ENCODE measurements at places on chromosomes 12 and 14. TPM values are rescaled to one million over a fixed set of nuclear protein-coding genes. Genes with fewer than 3 reads are reported as not detected.

Gene GALNT16
- 1.3 TPM for polyA plus RNA-seq

Gene C12orf54
- polyA plus RNA-seq, result 0.21 TPM

DNA sequence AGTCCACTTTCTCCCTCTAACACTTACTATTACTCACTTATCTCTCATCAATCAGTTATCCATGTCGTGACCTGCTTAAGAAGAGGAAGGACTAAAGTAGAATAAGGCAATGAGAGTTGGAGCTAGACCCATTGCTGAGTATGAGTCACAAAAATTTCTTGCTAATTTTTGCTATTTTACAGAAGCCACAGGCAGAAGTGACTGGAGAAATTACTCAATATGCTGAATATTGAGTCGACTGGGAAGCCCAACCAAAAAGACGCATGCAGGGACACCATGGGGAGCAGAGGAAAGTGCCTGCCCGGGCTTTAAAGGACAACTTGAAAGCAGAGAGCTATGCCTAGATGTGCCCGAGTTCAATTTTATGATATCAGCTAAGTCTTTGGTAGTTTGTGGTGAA is 115.4 kb upstream of the FOXG1 start:
- DNase-seq, result no peak

GRCh38 chr14:72704502-72704901 is 189.4 kb downstream of the DPF3 start:
- no peak for DNase-seq

DNA sequence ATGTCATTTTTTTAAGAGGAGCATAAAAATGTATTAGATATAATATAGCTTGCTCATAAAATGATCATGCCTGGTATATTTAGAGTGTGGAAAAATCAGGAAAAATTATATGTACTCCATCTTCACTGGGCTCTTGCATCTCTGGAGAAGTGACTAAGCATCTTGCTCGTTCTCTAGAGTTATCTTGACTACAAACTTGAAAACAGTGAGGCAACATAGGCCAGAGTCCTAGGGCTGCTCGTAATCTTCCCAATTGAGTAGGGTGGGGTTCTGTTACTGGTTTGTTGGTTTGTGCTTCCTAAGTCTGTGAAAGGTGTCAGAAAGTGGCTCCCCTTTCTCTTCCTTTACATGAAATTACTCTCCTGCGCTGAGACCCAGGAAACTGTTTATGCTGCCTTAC is 46.2 kb downstream of the AACS start:
- DNase-seq, result no peak

Gene BDKRB1
- polyA plus RNA-seq, result 0.61 TPM

Gene ERBB3
- polyA plus RNA-seq, result 52.3 TPM

Gene RPL10L
- polyA plus RNA-seq, result not detected

- no peak for DNase-seq
Measured at GRCh38 chr12:16020031-16020430, 108.9 kb downstream of the DERA start.

DNA sequence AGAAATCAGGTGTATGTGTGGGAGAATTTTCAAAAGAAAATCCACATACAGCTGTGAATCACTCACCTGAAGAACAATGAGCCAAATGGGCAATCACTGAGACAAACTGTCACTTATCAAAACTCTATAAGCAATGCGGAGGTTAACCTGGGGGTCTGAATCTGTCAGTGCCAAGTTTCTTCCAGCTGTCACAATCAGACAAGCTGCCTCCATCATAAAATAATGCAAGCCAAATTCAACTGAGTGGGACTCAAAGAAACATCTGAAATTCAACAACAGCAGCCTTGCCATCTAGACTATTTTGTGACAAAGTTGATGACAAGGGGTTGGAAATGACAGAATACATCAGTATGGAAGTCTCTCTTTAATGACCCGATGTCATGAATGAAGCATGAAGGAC is 60.3 kb downstream of the GARIN6 start:
- no peak for DNase-seq

DNA sequence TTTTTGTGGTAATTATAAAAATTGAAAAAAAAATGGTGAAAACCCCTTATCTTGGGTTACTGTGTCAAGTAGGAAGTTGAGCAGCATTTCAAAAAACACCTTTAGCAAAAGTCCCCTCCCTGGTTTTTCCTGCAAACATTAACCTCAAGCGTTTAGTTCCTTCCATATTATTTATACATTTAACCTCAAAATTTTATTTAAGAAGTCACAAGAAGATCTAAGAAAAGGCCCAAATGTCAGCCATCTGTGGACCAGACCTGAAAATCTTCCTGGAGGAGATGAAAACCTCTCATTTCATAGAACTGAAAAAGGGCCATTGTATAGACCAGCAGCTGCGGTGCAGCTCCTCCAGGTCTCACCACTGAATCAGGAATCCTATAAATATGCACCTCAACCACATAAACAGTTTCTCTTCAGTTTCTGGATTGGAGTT is 40.4 kb upstream of the BTG1 start:
- peak; percentile 25 for DNase-seq

DNA sequence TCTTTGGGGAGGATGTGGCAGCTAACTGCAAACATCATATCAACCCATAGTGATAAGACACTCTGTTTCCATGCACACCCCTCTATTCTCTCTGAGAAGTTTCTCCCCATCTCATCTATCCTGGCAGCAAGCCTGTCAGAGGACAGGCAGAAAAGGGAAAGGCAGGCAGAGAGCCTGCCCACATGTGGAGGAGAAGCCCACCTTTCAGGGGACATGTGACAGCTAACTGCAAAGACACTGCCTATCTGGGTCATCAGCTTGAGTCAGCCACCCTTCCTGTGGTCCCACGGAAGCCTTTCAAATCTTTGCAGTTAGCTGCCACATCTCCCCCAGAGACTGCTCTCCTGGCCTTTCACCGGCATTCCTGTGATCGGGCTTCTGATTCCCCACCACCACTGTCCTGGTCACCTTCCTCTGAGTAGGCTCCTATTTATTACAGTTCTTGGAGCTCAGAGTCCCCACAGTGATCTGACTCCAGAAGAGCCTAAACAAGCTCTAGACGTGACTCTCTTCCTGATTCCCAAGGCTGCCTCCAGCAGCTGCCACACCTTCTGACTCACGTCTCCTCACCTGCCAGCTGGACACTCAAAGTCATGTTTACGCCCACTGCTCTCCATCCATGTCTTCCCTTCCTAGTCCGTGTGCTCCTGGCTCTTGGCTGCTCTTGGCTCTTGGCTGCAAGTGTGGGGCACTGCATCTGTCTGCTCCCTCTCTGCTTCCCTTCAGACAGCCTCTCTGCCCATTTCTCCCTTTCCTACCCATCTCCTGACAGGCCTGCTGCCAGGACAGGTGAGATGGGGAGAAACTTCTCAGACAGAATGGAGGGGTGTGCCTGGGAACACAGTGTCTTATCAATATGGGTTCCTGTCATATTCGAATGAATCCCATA is 7.5 kb upstream of the KRT1 start:
- no peak for DNase-seq

Data from lung (tissue), 17 donors.